ENCODE measurements at places on chromosomes 6 and 20. TPM values are rescaled to one million over a fixed set of nuclear protein-coding genes. Genes with fewer than 3 reads are reported as not detected.

GRCh38 chr6:169618526-169619490, 83.0 kb downstream of the WDR27 start:
- DNase-seq: no peak

- no peak for DNase-seq
Observed at GRCh38 chr6:136654086-136654485, 103.9 kb upstream of the MAP7 start.

DNA sequence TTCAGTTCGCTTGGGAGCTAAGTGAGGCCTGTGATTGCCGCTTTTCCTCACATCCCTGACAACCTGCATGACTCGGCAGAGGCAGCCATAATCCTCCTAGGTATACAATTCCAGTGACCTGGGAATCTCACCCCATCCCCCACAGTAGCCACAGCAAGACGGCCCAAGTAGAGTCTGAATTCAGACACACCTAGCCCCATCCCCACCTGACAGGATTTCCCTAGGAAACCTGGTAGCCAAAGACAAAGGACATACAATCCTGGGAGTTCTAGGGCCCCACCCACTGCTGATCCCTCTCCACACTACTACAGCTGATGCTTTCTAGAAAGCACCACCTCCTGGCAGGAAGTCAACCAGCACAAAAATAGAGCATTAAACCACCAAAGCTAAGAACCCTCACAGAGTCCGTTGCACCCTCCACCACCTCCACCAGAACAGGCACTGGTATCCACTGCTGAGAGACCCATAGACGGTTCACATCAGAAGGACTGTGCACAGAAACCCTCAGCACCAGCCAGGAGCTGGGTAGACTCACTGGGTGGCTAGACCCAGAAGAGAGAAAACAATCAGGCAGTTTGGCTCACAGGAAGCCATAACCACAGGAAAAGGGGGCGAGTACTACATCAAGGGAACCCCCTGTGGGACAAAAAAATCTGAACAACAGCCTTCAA, 17.9 kb upstream of the RUNX2 start:
- DNase-seq: peak; percentile 58

DNA sequence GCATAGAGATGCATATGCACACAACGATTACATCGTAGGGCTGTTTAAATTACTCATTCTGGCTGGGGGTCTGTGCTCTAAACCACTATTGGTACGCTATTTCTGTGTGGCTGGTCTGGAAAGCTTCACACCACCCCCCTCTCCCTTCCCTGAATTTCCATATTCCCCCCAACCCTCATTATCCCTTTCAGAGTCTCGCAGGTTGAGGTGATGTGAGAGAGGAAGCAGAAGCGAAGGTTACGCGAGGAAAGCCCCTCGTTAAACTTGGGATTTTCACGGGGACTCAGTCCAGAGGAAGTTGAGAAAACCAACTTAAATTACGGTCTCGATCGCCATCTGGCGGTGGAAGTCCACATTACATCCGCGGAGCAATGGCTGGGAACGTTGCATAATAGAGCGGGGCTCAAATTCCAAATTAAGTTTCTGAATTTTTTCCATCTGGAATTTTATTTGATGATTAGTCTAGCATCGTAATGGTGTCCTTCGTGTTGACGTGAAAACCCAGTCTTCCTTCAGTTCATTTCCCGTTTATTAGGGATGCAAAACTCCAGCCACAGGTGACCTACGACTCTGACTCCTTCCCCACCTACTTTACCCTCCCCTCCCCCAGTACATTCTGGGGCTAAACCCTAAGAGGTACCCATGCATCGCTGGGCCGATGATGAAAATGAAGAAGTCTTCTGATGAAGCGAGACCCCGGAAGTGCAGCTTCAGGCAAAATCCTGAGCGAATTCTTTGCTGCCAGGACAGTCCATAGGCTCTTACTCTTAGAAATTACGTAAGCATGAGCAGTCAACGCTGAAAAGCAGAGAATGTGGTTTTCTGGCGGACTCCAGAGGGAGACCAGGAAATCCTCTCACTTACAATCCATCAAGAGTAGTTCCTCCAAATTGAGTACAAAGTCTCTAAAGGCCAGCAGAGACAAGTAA, 19.7 kb downstream of the HLA-DOB start:
- peak; percentile 66 for DNase-seq

DNA sequence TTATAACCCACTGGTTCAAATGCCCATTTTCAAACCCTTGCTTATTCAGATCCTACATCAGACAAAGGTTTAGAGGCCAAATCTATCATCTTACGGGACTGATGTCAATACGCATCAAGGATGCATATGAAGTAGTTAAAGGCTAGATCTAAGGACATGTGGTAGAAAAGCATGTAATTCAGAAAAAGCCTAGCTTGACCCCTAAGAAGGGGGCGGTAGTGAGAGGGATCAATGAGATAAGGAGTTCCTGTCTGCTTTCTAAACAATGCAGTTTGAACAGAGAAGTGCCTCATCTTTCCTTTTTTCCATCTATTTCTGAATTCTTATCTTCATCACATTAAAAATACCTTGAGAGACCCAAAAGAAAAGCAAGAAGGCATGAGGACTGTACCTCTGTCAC, 237.7 kb downstream of the ARHGAP18 start:
- DNase-seq: no peak

DNA sequence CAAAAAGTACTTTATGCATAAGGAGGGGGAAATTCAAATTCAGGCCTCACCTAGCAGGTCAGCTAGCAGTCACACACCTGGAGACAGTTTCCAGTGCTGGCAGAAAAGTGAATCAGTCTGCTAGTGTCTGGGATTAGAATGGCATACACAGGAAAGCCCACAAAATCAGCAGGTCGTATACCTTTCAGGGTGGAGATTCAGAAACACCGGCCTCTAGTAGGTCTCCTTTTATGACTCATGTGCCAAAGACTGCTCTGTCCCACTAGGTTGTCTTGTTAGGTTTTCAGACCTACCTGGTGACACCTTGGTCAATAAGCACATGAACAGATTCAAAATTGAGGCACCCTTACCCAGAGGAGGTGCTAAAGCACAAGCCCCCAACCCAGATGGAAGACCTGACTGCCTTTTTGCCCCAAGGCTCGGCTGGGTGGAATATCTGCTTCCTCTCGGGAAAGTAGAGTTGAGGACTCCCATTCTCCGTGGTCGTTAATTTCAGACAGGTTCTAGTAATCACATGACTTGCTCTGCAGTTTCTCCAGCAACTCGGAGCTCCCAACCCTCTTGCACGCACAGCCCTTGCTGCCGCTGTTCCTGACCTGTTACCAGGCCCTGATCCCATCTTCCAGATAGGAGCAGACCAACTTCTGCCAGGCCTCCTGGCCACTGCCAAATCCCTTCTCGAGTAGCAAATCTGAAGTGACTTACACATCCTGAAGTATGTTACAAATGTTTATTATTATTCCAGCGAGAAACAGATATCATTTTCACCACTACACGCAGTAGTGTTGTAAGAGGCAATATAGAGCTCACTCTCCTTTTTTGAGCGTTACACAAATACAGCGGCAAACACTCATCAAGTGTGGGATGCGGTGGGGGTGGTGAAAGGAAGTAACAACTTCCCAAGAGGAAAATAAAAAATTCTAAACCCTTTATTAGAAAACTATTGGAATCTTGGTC, 46.6 kb downstream of the AGPAT4 start:
- DNase-seq: no peak

DNA sequence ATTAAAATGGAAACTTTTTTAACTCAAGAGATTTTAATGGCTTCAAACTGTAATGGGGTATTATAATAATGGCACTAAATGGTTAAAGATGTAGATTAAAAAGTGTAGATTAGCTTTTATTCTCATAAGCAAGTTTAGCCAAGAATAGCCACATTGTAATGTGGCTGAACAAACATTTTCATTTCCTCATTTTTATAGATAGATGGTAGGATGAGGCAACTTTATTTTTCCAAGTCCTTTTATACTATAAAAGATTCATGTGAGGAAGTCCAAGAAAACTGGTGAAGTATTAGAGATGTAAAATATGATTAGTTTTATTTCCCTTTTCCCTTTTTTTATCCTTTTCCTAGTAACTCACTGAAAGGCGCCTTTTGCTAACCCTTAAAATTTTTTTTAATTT, 88.8 kb downstream of the ATRN start:
- no peak for DNase-seq

DNA sequence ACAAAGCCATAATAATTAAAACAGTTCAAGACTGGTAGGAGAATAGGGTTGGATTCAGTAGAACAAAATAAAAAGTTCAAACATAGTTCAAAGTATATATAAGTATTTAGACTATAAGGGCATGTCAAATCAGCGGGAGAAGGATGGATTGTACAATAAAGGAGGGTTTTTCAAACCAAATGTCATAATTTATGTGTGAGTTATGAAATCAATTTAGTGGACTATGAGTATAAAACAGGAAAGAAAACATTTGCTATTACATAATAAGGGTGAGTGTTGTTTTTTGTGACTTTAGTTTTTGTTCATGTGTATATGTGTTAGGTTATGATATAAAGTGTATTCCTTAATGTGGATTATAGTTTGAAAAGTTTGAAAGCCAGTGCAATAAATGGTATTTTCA, 10.6 kb downstream of the ORC3 start:
- no peak for DNase-seq

DNA sequence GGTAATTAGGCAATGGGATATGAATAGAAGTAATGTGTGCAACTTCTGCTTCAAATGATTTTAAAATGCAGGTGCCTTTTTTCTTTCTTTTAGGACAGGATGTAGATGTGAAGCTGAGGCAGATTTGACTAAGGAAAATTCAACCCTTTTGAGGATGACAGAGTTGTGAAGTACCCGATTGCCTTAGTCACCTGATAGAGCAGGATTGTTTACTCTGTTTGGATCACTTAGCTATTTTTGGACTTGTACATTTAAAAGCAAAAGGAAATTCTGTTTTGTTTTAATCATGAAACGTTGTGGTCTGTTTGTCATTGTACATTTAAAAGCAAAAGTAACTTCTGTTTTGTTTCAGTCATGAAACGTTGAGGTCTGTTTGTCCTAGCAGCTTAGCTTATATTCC, 143.4 kb downstream of the FAM83B start:
- DNase-seq: no peak

- no peak for DNase-seq
Observed at GRCh38 chr6:71533939-71534379, 245.3 kb downstream of the OGFRL1 start.

- DNase-seq: no peak
Observed at GRCh38 chr6:168171673-168172353, 92.8 kb upstream of the FRMD1 start.

GRCh38 chr6:154350293-154350692, 6.3 kb downstream of the IPCEF1 start:
- no peak for DNase-seq

- no peak for DNase-seq
Observed at GRCh38 chr6:154441995-154442310, 68.5 kb downstream of the CNKSR3 start.

The FILIP1 gene
- 0.06 TPM for total RNA-seq

The TFAP2C gene
- not detected for total RNA-seq

Measured in CD8-positive, alpha-beta T cell (primary cell).